ENCODE measurements at places on chromosomes 16 and 17.

DNA sequence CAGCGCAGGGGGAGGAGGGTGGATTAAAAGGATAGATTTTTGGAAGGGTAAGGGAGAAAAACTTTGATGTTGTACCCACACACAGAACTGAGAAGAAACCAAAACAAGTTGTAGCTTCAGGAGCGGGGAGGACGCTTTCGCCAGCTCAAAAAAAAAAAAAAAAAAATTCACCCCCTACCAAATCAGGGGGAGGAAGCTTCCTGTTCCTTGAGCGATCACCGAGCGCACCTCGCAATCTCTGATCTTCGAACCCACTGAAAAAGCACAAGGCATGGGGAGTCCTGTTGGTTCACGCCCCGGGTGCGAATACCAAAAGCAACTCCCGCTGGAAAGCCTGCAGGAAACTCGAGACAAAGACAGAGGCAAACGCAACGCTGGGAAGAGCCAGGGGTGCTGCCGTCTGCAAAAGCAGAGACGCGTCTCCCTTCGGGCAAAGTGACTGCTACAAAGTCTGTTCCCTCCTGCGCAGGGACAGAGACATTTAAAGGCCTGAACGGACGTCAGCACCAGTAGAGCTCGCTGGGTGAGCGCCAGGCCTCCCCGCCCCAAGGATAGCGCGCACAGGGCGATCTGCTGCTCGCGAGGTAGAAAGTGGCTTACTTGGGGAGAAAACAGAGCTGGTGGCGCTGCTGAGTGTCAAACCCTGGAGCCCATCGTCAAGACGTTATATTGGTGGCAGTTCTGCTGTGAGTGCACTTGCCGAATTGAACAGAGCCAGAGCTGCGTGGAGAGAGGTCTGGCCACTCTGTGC, 190.4 kb downstream of the USP22 start:
- DNase-seq, result no peak

DNA sequence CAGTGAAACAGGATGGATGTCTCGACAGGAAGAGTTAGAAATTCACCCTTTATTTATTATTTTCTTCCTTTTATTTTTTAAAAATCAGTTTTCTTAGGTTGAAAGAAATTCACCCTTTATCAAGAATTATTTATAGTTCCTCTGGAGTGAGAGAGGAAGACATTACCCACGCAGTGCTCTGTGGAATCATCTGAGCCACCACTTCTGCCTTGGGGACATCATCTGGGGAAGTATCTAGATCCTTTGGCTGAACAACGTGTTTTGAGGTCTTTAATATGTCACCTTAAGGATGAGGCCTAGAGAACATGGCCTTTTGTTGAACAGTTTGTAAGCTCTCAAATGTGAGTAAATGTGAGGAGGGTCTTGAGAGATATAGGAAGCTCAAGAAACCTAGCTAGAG, 183.3 kb downstream of the UTP18 start:
- DNase-seq, result no peak

GRCh38 chr16:50593410-50594150, 45.4 kb downstream of the NKD1 start:
- DNase-seq, result no peak

- DNase-seq, result no peak
These were observed 15.2 kb upstream of the PLD6 start for GRCh38 chr17:17221329-17221728.

DNA sequence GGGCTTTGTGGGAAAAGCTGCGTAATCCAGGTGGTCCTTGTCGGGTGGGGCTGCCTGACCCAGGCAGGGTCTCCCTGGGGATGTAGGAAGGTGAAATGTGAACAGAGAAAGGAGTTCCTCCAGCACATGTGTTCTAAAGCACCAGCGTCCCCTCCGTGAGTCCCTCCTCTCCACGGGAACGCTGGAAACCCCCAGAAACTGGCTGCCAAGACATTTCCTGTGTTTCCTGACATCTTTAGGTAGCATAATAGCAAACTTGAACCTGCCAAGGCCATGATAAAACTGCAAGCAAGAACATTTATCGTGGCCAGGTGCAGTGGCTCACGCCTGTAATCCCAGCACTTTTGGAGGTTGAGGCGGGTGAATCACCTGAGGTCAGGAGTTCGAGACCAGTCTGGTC, 12.6 kb upstream of the PYDC1 start:
- DNase-seq, result no peak

- DNase-seq, result no peak
These were observed 936.1 kb upstream of the SOX9 start for GRCh38 chr17:71184716-71185115.

DNA sequence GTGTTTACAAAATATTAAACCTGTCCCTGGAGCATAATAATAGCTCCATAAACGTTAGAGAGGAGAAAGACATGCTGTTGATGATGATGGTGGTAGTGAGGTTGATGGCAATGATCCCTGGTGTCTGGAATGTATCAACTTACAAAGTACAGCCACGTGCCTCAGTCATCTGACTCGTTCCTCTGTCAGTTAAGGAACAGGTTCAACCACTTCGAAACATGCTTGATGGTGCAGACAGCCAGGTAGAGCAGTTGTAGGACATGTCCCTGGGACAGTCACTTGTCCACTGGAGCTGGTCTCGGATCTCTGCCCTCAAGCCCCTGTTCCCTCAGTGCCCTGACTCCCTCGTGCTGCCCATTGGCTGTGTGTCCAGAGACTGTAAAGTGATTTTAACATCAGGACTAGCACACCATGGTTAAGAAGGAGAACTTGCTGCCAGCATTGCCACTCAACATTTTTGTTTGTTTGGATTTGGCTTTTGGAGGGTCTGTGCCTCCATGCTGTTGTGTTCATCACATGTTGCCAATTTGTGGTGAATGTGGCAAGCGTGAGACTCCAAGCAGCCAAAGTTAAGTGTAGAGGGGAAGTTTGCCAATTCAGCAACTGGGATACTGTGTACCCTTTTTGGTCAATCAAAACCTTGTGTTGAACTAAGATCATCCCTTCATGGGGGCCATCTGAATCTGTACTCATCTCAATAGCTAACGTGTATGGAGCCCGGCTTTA, 16.3 kb upstream of the SALL1 start:
- DNase-seq, result no peak

GRCh38 chr16:79301051-79301450, 299.5 kb downstream of the MAF start:
- no peak for DNase-seq

DNA sequence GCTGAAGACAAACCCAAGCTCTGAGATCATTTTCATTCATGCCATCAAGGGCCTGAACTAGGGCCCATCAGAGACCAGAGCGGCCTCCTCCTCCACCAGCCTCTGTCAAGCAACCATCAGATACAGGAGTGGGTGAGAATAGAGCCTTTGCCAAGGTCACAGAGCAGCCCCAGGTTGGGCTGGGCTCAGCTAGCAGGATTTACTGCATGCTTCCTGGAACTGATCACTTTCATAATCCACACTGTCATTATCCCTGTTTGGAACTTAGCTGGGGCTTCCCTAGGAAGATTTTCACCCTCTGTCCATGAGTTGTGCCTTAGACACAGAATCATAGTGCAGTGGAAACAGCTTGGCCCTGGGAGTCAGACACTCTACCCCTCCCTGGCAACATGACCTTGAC, 5.1 kb downstream of the MT4 start:
- DNase-seq, result no peak

DNA sequence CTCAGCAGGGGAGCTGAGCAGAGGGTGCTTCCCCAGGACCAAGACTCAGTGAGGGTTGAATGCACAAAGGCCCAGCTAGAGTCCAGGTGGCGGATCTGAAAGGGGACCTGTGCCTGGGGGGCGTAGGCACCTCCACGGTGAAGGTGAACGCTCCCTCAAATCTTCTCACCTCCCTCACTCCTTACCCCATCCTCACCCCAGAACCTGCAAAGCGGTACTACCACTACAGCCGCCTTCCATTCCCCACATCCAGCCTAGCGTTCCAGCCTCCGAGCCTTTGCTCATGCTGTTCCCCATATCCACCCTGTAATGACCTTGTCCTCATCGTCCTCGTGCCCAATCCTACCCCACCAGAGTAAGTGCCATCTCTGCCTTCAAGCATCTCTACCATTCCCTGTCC, 30.6 kb downstream of the TRPV3 start:
- no peak for DNase-seq

GRCh38 chr17:29828676-29829284, 101.2 kb downstream of the SSH2 start:
- no peak for DNase-seq

DNA sequence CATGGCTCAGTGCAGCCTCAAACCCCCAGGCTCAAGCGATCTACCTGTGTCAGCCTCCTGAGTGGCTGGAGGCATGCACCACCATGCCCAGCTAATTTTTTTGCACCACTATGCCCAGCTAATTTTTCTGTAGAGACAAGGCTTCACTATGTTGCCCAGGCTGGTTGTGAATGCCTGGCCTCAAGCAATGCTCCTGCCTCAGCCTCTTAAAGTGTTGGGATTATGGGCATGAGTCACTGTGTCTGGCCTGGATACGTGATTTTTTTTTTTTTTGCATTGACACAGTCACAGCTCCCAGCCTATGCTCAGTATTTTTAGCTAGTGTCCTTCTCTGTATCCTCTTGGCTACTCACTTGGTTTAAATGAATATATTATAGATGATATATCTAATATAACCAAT, 377.0 kb upstream of the TNRC6C start:
- no peak for DNase-seq

DNA sequence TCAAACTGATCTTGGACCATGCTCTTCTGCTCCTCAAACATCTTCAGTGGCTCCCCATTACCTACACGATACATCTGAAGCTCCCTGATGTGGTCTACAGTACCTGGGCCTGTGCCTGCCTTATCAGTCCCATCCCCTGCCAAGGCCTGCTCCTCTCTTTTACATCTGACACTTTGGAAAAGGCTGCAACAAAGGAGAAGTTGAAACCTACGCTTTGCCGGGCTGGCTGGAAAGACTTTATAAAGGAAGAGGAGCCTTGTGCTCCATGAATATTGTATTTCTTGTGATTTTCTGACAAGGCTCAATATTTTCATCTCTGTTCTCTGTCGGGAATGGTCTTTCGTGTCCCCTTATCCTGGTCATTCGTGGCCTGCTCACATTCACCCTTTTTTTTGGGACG, 132.5 kb downstream of the XYLT1 start:
- no peak for DNase-seq

DNA sequence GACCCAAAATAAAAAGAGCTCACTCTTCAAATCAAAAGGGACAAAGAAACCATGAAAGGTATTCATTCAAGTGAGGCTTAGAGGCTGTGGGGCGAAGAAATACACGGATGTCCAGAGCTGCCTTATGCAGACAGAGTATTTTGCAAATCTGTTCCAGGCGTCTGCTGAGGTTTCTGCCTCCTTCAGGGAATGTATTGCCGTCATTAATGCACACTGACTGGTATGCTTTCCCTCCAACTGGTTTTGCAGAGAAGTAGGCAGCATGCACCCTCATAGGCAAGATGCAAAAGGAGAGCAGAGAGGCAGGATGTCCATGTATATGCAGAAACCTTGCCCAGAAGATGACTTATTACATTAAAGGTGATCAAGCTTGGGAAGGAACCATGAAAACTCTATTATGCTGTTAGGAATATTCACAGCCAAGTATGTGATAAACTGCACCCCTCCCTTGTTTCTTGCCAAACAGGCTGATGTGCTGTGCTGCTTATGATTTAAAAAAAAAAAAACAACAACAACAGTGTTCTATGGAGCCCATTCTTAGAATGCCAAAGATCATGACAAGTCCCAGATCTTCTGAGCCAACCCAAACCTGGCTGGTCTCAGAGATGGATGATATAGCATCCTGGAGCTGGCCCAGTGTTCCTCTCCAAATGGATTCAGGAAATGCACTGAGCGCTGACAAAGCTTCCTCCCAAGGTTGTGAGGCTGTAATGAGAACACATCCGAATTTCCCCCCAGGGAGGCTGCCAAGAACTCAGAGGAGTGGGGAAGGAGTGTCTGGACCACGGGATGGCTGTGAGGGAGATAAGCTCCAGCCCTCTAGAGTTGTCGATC, 77.6 kb upstream of the HLF start:
- no peak for DNase-seq

- DNase-seq, result no peak
These were observed 38.3 kb downstream of the SCPEP1 start for GRCh38 chr17:57016071-57016763.

DNA sequence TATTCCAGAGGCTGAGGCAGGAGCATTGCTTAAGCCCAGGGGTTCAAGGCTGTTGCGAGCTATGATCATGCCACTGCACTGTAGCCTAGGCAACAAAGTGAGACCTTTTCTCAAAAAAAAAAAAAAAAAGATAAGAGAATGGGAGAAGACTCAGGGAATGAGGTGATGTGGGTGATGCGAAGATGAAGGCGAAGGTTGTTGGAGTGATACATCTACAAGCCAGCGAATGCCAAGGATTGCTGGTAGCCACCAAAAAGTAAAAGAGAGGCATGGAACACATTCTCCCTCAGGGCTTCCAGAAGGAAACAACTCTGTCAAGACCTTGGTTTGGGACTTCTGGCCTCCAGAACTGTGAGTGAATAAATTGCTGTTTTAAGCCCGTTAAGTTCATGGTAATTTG, 26.0 kb upstream of the CNEP1R1 start:
- DNase-seq, result no peak

GRCh38 chr17:15271741-15272140, 6.6 kb upstream of the PMP22 start:
- no peak for DNase-seq

DNA sequence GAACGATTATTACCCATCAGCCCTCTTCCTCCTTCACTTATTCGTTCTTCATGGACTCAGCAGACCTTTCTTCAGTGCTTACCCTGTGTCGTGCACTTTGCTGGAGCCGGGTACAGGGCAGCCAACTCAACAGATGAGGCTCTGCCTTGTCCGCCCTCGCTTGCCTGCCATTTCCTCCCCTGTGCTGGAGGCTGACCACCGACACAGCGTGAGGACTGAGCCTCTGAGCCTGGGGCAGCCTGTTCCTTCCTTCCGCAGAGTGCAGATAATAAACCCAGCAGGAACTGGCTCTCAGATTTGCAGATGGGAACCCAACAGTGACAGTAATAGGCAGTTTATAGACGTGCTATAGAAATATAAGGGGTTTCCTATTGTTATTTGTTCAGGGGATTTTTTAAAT, 7.0 kb upstream of the SLC39A11 start:
- no peak for DNase-seq

GRCh38 chr17:343211-343610, 9.4 kb downstream of the RPH3AL start:
- no peak for DNase-seq

DNA sequence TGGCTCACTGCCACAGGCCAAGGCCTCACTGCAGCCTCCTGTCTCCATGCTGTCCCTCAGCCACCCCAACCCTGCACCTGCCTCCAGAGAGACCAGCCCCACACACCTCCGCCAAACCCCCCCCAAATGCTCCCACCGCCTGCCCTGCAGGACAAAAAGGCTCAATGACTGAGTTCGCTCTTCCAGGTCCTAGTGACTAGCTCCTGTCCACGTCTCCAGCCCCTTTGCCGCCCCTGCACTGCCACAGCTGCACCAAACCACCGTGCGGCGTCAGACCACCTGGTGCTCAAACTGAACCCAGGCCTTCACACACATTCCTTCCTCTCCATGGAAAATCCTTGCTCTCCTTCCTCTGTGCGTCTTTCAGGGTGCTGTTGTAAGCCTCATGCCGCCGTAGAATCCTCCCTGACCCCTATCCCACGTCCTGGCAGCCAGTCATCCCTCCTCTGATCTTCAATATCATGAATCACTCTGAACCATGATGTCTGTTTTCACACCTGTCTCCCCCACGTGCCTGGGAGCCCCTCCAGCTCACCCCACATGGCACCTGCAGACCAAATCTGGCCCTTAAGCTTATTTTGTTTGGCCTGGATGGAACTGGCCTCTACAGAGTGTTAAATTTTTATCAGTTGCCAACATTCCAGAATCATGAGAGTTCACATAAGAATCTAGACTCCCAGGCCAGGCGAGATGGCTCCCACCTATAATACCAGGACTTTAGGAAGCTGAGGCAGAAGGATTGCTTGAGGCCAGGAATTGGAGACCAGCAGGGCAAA, 4.3 kb upstream of the GSG1L start:
- no peak for DNase-seq

- no peak for DNase-seq
These were observed 14.4 kb downstream of the TBKBP1 start for GRCh38 chr17:47708312-47708863.

All from OCI-LY7 (cell line).